GM23338 (cell line): ENCODE measurements at places on chromosomes 6 and 20.

- no peak for DNase-seq
These were observed 12.4 kb downstream of the CD40 start for GRCh38 chr20:46130534-46130933.

DNA sequence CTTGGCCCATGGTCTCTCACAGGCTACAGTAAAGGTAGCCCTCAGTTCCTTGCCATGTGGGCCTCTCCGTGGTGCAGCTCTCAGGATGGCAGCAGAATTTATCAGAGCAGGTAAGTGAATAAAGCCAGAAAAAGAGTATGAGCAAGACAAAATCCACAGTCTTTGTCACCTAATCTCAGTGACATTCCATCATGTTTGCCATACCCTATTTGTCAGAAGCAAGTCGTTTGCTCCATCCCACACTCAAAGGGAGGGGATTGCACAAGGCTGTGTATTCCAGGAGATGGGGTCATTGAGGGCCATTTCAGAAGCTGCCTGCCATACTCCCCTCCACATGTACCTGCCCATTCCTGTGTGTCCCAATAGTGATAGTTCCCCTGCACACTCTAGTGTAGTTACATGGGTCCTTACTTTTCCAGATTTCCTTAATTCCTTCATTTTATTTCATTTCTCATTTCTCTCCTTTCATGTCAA lies 24.2 kb downstream of the ISM1 start:
- no peak for DNase-seq

DNA sequence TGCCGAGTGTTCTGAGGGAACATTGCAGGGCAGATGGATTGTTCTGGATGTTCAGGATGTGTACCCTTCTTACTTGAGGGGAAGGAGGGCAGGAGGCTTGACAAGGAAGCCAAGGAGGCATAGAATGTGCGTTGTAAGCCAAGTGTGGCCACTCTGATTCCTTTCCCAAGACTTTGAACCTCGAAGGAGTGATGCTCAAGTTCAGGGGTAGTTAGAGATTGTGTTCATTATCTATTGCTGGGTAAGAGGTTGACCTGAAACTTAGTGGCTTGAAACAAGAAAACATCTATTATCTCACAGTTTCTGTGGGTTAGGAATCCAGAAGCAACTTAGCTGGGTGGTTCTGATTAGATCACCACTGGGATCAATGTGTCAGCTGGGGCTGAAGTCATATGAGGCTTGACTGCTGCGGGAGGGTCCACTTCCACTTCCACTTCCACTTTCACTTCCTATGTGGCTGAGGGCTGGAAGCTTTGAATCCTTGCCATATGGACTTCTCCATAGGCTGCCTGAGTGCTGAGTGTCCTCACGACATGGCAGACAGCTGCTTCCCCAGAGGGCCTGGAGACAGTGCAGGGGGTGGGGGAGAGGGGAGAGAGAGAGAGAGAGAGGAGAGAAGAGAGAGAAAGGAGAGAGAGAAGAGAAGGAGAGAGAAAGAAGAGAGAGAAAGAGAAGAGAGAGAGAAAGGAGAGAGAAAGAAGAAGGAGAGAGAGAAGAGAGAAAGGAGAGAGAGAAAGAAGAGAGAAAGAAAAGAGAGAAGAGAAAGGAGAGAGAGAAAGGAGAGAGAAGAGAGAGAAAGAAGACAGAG lies 6.9 kb upstream of the CD40 start:
- no peak for DNase-seq

GRCh38 chr6:154923199-154923869 lies 71.8 kb upstream of the TIAM2 start:
- peak; percentile 67 for DNase-seq
